ENCODE measurements at places on chromosomes 5 and 9. TPM values are rescaled to one million over a fixed set of nuclear protein-coding genes. Genes with fewer than 3 reads are reported as not detected.

GRCh38 chr9:134850611-134851010 is 30.0 kb upstream of the FCN2 start:
- H3K4me1 ChIP-seq: no peaks in the 10 kb centered on the region
- no peak overlapping the region for H3K27ac ChIP-seq
- H3K4me3 ChIP-seq: no peak overlapping the region
- no peaks in the 10 kb centered on the region for H3K27me3 ChIP-seq
- no peaks in the 10 kb centered on the region for H3K36me3 ChIP-seq

DNA sequence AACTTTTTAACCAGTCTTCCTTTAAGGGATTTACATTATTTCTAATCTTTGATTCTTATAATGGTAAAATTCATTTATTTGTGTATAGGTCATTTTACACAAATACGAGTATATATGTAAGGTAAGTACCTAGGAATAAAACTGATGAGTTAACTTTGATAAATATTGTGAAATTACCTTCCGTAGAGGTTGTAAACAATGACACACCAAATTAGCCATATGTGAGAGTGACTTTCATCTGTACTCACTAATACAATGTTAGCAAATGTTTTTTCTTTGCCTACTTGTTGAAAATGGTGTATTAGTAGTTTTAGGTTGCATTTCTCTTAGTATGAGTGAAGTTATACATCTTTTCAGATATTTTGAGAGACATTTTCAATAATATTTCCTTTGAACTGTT is 42.6 kb upstream of the TSLP start:
- no peak overlapping the region for H3K4me3 ChIP-seq
- H3K4me1 ChIP-seq: no peaks in the 10 kb centered on the region
- no peak for DNase-seq
- H3K27ac ChIP-seq: no peak overlapping the region

- DNase-seq: no peak
- H3K4me3 ChIP-seq: no peak overlapping the region
- no peaks in the 10 kb centered on the region for H3K36me3 ChIP-seq
- H3K27ac ChIP-seq: no peak overlapping the region
Measured at GRCh38 chr9:91044354-91044753, 242.7 kb downstream of the SYK start.

Gene TNFSF15
- 0.64 TPM for polyA plus RNA-seq

GRCh38 chr5:114858665-114859437 is 310.9 kb downstream of the TRIM36 start:
- H3K4me3 ChIP-seq: no peak overlapping the region
- H3K4me1 ChIP-seq: no peaks in the 10 kb centered on the region
- H3K27me3 ChIP-seq: no peaks in the 10 kb centered on the region
- no peaks in the 10 kb centered on the region for H3K36me3 ChIP-seq
- no peak for DNase-seq

Gene MELK
- polyA plus RNA-seq: 18.0 TPM

DNA sequence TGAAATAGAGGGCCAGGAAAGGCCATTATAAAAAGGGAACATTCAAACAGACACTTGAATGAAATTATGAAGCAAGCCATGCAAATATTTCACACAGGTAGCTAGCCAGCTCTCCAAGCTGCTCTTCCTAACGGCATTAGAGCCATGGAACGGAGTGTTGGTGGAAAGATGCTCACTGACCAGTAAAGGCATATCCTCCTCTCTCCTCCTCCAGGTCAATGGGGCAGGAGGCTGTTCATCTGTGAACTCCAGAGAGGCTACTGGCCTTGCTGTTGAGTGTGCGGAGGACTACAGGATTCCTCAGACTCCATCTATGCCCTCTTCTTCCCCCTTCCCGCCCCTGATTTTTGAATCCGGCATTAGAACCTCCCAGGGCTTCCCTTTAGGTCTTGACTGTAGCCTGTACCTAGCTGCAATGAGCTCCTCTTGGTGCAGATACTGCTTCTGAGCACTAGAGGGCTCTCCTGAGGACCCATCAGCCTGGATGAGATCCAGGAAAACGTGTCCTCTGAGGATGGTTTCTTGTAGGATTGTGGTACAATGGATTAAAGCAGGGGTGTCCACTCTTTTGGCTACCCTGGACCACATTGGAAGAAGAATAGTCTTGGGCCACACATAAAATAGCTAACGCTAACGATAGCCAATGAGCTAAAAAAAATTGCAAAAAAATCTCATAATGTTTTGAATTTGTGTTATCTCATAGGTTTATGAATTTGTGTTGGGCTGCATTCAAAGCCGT is 162.2 kb downstream of the SREK1 start:
- H3K36me3 ChIP-seq: no peaks in the 10 kb centered on the region
- peak; percentile 78 for DNase-seq
- no peaks in the 10 kb centered on the region for H3K4me1 ChIP-seq
- H3K27ac ChIP-seq: no peak overlapping the region
- H3K4me3 ChIP-seq: peak overlapping the region; percentile 44

Gene CDC20B
- polyA plus RNA-seq: 0.03 TPM

GRCh38 chr9:101421653-101422065 is 13.9 kb downstream of the ALDOB start:
- no peak overlapping the region for H3K4me3 ChIP-seq
- H3K36me3 ChIP-seq: no peaks in the 10 kb centered on the region
- H3K4me1 ChIP-seq: no peaks in the 10 kb centered on the region
- no peaks in the 10 kb centered on the region for H3K27me3 ChIP-seq

GRCh38 chr9:17757816-17758215 is 178.9 kb downstream of the SH3GL2 start:
- no peak overlapping the region for H3K4me3 ChIP-seq
- no peak for DNase-seq
- H3K4me1 ChIP-seq: no peaks in the 10 kb centered on the region
- H3K27ac ChIP-seq: no peak overlapping the region

DNA sequence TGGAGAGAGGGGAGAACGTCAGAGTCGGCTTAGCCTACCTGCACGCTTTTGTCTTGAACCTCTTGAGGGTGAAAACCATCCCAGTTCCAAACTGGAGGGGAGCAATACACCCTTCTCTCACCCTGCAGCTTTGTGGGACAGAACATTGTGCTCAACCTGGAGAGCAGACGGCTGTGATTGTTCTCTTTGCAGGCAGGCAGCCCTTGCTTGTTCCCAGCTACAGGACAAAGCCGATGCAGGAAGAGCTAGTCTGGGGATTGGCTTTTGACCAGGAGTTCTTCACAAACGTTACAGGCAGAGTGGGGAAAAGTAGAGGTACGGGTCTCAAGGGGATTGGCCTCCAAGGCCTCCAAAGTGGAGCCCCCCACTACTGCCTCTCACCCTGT is 33.9 kb upstream of the ARHGAP26 start:
- no peak for DNase-seq
- no peak overlapping the region for H3K27ac ChIP-seq
- peaks cover 15% of the 10 kb centered on the region for H3K4me1 ChIP-seq
- H3K36me3 ChIP-seq: no peaks in the 10 kb centered on the region
- H3K4me3 ChIP-seq: no peak overlapping the region
- no peaks in the 10 kb centered on the region for H3K27me3 ChIP-seq

Gene TMEM252
- not detected for polyA plus RNA-seq

Gene PCA3
- 0.21 TPM for polyA plus RNA-seq

DNA sequence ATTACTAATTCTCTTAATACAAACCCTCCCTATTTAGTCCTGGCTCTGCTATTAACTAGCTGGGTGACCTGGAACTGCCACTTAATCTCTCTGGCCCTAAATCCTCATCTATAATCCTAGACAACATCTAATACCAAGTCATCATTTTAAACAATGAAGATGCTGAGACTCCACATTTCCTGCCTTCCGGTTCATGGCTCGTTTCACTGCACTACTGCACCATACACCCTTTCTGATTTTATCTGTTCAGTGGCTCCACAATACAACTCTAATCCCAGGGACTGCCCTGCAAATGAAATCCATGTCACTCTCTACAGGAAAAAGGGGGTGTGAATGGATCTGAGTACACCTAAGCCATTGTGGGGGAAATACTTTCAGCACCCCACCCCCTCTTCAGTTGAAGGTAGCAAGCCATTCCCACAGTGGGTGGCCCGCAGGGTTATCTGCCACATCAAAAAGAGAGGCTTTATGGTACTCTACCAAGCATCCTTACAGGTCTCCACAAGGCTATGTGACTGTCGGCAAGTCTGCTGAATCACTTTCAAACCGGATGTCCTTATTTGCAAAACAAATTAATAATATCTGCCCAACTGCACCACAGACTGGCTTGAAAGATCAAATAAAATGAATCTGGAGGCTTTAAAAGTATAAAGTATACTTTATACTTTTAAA is 89.5 kb downstream of the EPB41L4A start:
- peaks cover 18% of the 10 kb centered on the region for H3K4me1 ChIP-seq
- no peak overlapping the region for H3K4me3 ChIP-seq
- no peaks in the 10 kb centered on the region for H3K36me3 ChIP-seq
- peak overlapping the region; percentile 69 for H3K27ac ChIP-seq

- no peaks in the 10 kb centered on the region for H3K36me3 ChIP-seq
- no peaks in the 10 kb centered on the region for H3K27me3 ChIP-seq
- peaks cover 6% of the 10 kb centered on the region for H3K4me1 ChIP-seq
- DNase-seq: peak; percentile 87
- H3K27ac ChIP-seq: no peak overlapping the region
- no peak overlapping the region for H3K4me3 ChIP-seq
Measured at GRCh38 chr9:98998441-98999151, 54.9 kb downstream of the COL15A1 start.

Gene LRRC19
- not detected for polyA plus RNA-seq

Gene EIF4E1B
- polyA plus RNA-seq: not detected

DNA sequence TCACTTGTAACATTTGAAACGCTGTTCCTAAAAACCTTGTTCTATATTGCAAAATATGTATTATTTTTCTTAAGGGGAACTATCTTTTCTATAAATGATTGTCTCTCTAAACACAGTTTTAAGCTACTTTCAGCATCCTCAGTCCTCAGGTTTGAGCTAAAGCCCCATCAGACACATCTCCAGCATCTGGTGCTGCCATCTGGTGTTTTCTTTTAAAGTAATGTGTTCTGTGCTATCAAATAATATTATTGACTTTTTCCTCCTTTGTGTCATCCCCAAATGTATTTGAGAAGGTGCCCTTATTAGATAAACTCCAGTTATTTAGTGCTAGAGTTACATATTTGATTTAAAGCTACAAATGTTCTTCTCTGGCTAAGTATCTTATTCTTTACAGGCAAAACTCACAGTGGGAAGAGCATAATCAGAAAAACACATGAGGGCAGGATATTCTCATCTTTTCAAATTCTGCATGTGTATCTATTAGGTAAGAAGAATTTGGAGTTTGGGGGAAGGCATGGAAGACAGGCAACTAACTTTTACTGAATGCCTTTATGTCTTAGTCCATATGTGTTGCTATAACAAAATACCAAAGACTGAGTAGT is 27.5 kb downstream of the ZNF474 start:
- H3K27ac ChIP-seq: no peak overlapping the region
- no peak overlapping the region for H3K4me3 ChIP-seq
- H3K4me1 ChIP-seq: peaks cover 3% of the 10 kb centered on the region
- no peaks in the 10 kb centered on the region for H3K27me3 ChIP-seq
- peak; percentile 55 for DNase-seq

DNA sequence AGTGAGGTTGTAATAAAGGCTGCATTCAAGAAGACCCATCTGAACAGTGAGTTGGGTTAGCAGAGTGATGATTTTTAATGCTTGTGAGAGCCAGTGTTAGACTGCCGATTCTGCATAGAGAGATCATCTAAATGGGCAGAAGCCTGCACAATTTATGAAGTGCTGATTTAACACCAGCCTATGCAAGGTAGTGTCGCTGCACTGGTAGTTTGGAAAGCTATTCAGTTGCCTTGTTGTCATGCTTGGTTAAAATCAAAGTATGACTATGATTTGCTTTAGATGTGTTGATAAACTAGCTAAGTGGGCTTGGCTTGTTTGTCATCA is 379 bp upstream of the LRRTM2 start:
- no peaks in the 10 kb centered on the region for H3K27me3 ChIP-seq
- H3K36me3 ChIP-seq: no peaks in the 10 kb centered on the region
- peak overlapping the region; percentile 53 for H3K4me3 ChIP-seq
- DNase-seq: no peak
- peak overlapping the region; percentile 78 for H3K27ac ChIP-seq

DNA sequence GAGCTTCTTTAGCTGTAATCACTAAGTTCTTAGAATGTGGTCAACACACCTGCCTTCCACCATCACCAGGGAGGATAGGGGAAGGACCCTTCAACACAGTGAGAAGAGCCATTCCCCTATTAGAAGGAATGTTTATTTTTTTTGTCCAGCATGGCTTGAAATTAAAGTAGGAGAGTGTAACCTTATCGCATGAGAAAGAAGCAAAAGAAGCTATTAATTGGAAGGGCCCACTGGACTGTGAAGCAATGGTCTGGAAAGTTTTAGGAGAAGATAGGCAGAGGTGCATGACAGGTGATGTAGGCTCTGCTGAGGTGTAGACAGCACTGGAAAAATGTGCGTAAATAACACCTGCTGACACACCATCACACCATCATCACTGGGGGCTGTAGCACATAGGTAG is 1526.0 kb downstream of the MAT2B start:
- DNase-seq: no peak
- peaks cover 4% of the 10 kb centered on the region for H3K4me1 ChIP-seq
- H3K36me3 ChIP-seq: no peaks in the 10 kb centered on the region
- H3K27me3 ChIP-seq: no peaks in the 10 kb centered on the region
- no peak overlapping the region for H3K4me3 ChIP-seq
- H3K27ac ChIP-seq: no peak overlapping the region

- H3K27me3 ChIP-seq: no peaks in the 10 kb centered on the region
- no peak overlapping the region for H3K4me3 ChIP-seq
- H3K27ac ChIP-seq: no peak overlapping the region
- DNase-seq: peak; percentile 23
- no peaks in the 10 kb centered on the region for H3K4me1 ChIP-seq
Measured at GRCh38 chr5:44952376-44952775, 143.6 kb downstream of the MRPS30 start.

- no peak for DNase-seq
- no peak overlapping the region for H3K27ac ChIP-seq
- H3K4me1 ChIP-seq: peaks cover 3% of the 10 kb centered on the region
Measured at GRCh38 chr5:38373743-38374142, 115.4 kb downstream of the EGFLAM start.
